ENCODE measurements at places on chromosomes 4 and X. TPM values are rescaled to one million over a fixed set of nuclear protein-coding genes. Genes with fewer than 3 reads are reported as not detected.
A peak's percentile ranks its signal among the peaks of the same experiment; 100 is the strongest.

GRCh38 chr4:165489786-165490185 lies 111.0 kb downstream of the CPE start:
- DNase-seq = no peak

GRCh38 chr4:164239976-164240375 lies 514.0 kb upstream of the SMIM31 start:
- no peak for DNase-seq

EDNRA gene
- total RNA-seq = 7.4 TPM

DNA sequence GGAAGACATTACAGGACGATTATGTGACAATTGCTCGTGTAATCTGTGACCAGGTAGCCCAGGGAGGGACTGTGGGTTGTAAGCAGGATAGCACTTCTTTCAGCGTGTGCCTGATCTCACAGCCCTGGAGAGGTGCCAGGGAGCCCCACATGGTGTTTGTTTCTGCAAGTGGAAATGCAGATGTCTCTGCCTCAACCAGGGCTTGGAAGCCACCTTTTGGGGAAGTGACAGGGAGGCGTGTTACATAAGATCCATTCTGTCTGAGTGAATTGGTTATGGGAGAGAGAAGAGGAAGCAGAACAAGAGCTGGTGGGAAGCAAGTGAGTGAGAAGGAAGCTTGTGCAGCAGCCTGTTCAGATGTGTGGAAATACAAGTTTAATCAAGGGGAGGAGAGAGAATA lies 104.5 kb upstream of the GATB start:
- DNase-seq = peak; percentile 86

DNA sequence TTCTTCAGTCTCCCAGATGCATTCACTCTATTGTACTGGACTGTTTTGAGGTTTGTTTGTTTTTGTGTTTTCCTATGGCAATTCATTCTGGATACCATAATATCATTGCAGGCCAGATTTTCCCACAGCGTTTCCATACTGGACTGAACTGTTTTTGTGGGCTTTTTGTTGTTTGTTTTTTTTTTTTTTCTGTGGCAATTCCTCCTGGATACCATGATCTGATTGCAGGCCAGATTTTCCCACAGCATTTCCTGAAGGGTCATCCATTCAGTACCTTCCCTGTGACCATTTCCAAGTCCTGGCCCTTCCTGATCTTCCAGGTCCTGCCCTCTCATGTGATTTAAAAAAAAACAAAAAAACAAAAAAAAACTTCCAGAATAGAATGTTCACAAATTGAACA lies 33.9 kb upstream of the FAM241A start:
- no peak for DNase-seq

CYBB gene
- 13.3 TPM for total RNA-seq

- DNase-seq = no peak
These were observed 107.4 kb downstream of the MAML3 start for GRCh38 chr4:140046543-140046942.

GPR34 gene
- 12.4 TPM for total RNA-seq

GRCh38 chr4:138555108-138555507 lies 313.0 kb upstream of the SLC7A11 start:
- DNase-seq = no peak

- DNase-seq = no peak
These were observed 244.6 kb upstream of the TENM3 start for GRCh38 chr4:181998398-181999295.
